ENCODE measurements at places on chromosomes 12 and 14.

DNA sequence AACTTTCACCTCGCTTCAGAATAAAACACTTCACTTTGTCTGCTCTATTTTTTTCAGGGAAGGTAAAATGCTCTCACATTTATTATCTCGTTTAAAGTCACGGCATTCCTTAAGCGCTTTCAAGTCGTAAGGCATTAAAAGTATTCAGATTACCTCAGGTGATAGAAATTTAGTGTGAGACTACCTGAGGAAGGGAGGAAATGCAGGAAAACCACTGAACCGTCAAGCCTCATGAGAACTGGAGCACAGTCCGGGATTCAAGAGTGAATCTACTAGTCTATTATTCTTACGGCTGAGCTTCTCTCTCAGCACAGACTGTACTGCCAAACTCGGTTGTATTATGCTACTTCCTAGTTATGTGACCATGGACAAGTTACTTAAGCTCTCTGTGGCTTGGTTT, 8.3 kb upstream of the PPFIBP1 start:
- DNase-seq = no peak

- DNase-seq = no peak
These were observed 1.4 kb downstream of the RIOX1 start for GRCh38 chr14:73492043-73492552.

- no peak for DNase-seq
These were observed 56.9 kb downstream of the HSP90AA1 start for GRCh38 chr14:102029956-102030355.

DNA sequence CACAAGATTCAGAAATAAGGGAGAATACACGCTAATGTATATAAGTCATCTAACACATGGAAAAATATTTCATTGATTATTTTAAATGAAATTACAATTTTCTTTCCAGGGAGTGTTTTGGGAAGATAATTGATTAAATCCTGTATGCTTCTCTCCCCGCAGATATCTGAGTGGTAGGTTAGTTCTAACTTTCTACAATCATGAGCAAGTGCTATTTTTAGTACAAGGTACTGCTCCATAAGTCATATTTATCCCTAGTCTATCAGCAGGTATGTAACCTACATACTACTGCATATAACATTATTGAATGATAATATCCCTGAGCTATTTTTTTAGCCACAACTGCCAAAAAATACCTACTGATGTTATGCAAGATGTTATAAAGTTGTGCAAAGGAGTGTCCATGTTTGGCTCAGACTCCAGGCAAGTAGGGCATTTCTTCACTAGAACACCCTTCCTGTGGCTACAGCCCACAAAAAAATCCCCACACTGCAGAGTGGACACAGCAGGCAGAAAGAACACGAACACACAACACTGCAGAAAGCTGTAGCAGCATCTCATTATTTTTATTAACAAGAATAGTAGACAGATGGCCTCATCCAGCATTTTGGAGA, 87.0 kb downstream of the SEC23A start:
- DNase-seq = no peak

DNA sequence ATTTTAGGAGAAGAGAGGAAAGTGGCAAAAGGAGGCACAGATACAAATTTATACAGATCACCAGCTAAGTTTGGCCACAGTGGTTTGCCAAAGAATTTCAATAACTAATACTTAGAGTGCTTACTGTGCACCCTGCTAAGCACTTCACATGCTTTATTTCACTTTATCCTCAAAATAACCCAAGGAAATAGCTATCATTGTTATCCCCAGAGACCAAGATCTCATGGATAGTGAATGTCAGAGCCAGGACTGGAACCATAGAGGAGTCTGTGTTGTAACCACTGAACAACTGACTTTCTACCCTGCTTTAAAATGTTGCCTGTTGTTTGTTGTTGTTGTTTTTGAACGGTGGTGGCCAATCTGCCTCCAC, 1.3 kb upstream of the TCP11L2 start:
- no peak for DNase-seq

GRCh38 chr12:88413646-88414045, 166.6 kb downstream of the KITLG start:
- DNase-seq = no peak

DNA sequence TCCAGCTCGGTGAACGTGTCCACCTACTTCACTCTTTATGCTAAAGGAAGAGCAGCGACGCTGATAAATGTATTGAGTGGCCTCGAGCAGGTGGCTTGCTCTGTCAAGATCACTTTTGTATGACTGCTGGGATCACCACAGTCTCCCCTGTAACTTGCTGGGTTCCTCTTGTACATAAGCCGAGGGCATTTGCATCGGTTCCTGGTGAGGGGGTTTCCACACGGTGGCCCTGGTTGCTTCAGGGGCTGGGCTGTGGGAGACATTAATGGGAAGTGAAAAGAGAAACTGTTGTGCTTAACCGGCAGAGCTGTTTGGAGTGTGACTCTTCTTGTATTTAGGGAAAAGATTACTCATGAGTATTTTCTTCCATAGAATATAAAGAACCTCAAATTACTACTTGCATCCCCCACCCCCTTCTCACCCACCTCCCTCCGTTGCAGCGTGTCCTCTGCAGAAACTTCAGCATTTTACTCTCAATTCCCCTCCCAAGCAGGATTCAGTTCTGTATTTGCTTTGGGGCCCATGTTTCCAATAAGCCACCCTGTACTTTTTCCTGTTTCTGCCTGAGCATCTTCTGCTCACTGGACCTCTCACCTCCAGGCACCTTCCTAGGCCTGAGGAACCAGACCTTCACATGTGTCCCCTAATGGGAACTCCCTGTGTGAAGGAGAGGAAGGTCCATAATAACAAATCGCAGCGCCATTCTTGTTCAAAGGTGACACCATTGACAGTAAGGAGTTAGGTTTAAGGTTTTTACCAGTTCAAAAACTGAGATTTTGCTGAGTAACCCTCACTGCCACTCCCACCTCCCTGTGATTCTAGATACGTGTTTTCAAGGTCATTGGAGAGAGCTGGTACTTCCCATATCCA, 187.0 kb downstream of the ETV6 start:
- peak; percentile 29 for DNase-seq

- DNase-seq = peak; percentile 50
These were observed 41.3 kb downstream of the MED13L start for GRCh38 chr12:116236148-116236731.

GRCh38 chr12:32139064-32139421, 32.4 kb downstream of the BICD1 start:
- DNase-seq = no peak

DNA sequence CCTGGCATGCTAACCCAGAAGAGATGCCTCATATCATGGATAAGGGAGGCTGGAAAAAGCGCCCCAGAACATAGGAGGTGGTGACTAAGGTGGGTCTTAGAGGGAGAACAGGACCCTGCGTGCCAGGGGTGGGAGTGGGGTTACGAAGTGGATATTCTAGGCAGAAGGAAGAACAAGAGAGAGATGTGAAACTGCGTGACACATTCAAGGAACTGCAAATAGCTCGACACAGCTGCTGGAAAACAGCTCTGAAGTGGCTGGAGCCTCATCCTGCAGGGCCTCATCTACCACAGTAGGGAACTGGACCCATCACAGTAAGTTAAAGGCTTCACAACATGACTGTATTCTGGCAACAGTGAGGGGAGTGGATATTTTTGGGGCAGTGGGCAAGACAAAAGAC, 61.1 kb downstream of the RNF34 start:
- DNase-seq = no peak

DNA sequence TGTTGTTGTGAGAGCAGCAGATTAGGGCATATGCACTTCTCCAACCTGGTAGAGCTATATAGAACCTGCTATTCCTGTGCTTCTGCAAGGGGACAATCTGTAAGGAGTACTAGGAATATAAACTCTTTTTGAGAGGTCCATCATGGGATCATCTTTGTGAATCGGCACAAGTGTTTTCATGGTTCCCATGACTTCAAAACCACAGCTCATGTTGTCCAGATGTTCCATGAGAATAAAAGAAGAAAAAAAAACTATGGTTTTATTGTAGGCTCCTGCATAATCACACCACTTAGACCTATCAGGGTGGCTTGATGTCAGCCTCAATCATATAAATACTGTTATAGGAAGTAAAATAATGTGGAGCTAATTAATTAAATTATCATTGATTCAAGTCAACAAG, 311.4 kb upstream of the ATP2B1 start:
- DNase-seq = no peak

- no peak for DNase-seq
These were observed 62.0 kb upstream of the DUSP6 start for GRCh38 chr12:89414322-89414721.

DNA sequence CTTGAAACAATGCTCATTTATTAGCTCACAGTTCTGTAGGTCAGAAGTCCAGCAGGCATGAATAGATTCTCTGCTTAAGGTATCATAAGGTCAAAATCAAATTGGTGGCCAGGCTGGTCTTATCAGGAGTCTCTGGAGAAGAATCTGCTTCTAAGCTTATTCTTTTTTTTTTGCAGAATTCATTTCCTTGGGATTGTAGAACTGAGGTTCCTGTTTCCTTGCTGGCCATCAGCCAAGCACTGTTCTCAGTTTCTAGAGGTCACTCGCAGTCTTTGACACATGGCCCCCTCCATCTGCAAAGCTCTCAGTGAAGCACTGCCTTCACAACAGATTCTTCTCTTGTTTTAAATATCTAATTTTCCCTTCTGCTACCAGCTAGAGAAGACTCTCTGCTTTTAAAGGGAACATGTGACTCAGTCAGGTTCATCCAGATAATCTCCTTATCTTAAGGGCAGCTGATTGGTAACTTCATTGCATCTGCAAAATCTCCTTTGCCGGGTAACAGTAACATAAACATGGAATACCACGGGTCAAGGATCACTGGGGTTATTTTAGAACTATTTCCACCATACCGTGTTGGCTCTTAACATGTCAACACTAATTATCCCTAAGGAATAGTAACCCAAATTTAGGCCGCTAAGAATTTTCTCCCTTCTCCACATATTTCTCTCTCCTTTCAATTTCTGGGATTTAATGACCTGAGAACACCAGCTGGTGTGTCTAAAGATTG, 25.3 kb downstream of the RHOJ start:
- no peak for DNase-seq

DNA sequence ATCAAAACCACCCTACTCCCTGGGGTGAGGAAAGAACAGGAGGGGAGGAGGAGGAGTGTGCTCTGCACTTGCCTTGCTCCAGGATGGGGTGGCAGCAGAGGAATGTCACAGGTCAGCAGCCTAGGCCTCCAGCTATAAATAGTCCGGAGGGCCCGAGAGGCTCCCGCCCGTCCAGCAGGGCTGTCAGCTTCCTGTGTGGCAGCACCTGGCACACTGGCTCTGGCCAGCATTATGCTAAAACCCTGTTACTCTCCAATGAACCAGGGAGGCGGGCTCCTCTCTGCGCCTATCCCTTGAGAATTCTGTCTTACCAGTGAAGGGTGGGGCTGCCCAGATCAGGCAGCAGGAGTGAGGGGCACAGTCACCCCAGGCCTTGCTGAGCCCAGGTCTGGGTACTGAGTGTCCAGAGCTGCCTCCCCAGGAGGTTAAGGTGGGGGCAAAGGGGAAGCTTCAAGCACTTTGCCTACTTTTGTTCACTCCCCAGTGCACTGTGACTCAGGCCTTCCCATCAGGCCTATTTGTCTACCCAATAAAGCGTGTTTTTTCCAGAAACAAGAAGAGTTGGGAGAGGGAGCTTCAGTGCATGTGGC, 1.2 kb upstream of the COX14 start:
- DNase-seq = peak; percentile 25

- DNase-seq = no peak
These were observed 33.8 kb upstream of the PTGDR start for GRCh38 chr14:52233693-52234092.

DNA sequence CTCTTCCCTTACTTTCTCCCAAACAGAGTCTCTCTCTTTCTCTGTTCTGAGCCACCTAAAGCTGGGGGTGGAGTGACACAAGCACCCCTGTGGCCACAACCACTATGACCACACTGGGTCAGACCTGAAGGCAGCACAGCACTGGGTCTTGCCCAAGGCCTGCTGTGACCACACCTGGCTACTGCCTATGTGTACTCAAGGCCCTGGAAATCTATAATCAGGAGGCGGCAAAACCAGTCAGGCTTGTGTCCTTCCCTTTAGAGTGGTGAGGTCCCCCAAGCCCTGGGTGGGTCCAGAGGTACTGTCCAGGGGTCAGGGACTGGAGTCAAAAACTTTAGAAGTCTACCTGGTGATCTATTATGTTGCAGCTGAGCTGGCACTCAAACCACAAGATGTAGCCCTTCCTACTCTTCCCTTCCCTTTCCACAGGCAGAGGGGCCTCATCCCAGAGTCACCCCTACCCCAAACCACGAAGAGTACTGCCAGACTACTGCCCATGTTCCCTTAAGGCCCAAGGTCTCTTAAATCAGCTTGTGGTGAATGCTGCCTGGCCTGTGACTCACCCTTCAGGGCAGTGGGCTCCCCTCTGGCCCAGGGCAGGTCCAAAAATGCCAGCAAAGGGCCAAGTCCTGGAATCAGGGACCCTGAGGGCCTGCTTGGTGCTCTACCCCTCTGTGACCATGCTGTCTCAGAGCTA, 179.8 kb upstream of the DYRK2 start:
- DNase-seq = no peak

- no peak for DNase-seq
These were observed 6.2 kb upstream of the ELK3 start for GRCh38 chr12:96187956-96188355.

DNA sequence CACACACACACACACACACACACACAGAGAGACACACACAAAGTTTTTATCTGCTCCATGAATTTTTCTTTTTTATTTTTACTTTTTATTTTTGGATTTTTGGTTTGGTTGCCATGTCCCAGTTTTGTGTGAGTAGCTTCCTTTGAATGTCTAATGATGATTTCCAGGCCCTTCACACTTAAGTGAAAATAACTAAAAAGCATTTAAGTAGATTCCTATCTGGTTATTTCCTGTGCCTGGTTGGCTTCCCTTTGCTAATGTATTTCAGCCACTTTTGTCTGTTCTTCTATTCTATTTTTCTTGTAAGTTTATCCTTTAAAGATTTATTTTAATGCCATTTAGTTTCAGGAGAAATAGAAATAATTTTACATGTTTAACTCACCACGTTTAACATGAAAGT, 755.4 kb downstream of the SLC6A15 start:
- DNase-seq = no peak

GRCh38 chr14:32134448-32135097, 57.5 kb downstream of the ARHGAP5 start:
- DNase-seq = no peak

DNA sequence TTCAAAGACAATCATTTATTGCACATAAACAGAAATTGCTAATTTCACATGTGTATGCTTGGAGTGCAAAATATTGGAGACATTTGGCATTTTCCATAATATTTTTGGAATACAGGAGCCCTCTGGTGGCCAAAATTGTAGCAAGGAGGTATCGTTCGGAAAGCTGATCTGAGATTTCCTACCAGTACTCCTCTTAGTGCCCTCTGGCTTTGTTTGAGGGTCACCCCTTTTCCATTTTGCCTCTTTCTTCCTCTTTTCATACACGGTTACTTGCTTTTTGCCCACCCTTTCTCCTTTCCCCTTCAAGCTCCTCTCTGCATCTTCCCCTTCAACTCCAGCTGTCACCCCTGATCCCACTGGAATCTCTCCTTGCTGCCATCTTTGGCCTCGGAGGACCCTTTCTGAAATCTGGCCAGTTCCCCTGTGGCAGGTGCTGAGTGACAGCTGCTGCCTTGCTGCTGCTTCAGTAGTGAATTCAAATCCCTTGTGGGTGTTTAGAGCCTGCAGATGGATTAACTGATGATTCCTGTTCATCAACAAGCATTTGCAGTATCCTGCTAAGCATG, 164.6 kb upstream of the PARP11 start:
- DNase-seq = peak; percentile 62

Measured in head of caudate nucleus (tissue), 42 donors.